ENCODE measurements at places on chromosomes 11 and 22.

GRCh38 chr11:134779179-134779578, 367.1 kb upstream of the B3GAT1 start:
- DNase-seq: no peak

- no peak for DNase-seq
These were observed 41.1 kb downstream of the LIF start for GRCh38 chr22:30205281-30206115.

GRCh38 chr22:46508491-46508999, 28.9 kb downstream of the CELSR1 start:
- no peak for DNase-seq

DNA sequence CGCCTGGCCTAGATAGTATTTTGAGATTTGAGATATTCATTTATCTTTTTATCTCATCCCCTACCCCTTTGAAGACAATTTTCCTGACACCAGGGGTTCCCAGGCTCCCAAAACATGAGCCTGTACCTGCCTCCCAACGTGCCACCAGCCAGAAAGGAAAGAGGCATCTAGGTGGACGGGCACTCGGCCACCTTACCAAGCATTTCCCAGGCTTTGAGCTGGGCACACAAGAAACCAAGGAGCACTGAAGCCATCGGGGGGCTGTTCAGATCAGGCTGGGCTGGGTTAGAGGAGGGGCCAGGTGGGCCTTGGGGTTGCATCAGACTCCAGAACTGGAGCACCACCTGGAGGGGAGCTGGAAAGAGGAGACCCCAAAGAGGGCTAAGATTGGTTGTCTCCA, 28.5 kb upstream of the BAIAP2L2 start:
- no peak for DNase-seq

DNA sequence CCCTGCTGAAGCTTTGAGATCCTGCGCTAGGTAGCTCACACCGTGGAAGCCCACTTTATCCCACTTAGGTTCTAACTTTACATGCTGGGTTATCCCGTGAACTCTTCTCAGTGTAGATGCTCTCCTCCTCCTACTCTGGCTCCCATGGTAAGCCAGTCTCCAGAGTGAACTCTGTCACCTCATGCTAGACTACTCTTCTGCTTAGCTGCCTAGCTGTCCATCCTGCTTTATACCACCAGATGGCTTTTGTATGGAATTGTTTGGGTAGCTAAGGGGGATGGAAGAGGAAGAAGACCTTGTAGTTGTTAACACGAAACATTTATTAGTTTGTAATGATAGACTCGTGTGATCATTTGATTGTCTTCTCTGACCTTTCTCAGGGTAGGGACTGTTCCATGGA, 46.8 kb downstream of the EMSY start:
- DNase-seq: no peak

- DNase-seq: no peak
These were observed 227.7 kb upstream of the TENM4 start for GRCh38 chr11:79668575-79668974.

Data from stimulated activated CD4-positive, alpha-beta T cell treated with anti-CD3 and anti-CD28 coated beads, Interleukin-15, amount 100 ng/mL, for 1 hour (primary cell).